Stimulated activated CD4-positive, alpha-beta T cell treated with anti-CD3 and anti-CD28 coated beads, Interleukin-1b, Interleukin-23, amount 100 ng/mL, for 1 hour (primary cell): ENCODE measurements at places on chromosomes 7 and 10.

DNA sequence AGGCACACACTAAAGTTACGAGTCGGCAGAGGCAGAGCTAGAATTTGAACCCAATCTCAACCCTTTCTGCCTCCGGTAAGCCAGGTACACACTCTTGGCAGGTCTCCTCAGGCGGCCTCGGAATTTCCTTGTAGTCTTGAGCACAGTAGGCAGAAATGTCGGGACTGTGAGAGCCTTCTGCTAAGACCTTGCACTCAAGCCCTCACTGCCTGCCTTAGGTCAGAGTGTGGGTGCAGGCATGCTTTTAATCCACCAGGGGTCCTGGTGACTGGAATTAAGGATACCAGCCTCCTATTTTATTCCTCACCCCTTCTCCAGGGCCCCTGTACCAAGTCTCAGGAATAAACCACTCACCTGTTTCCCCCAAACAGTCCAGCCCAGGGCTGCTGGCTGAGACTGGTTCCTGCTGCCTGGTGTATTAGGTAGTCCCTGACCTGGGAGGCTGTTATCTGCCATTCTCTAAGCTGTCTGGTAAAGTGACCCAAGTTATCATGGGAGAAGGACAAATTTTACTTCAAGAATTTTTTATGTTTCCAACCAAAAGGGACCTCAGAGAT lies 855 bp downstream of the ATP6V1F start:
- DNase-seq = peak; percentile 16

GRCh38 chr10:8298896-8299570 lies 244.5 kb downstream of the GATA3 start:
- no peak for DNase-seq

GRCh38 chr10:79241990-79242619 lies 105.2 kb upstream of the PPIF start:
- no peak for DNase-seq

GRCh38 chr10:75660823-75661222 lies 229.4 kb downstream of the LRMDA start:
- DNase-seq = no peak

GRCh38 chr7:73827567-73828106 lies 3.2 kb upstream of the CLDN4 start:
- no peak for DNase-seq

GRCh38 chr10:130362308-130362761 lies 226.1 kb downstream of the GLRX3 start:
- DNase-seq = no peak

GRCh38 chr10:46228563-46229071 lies 58.2 kb upstream of the ANTXRL start:
- DNase-seq = peak; percentile 18

GRCh38 chr10:11930312-11930978 lies 107.3 kb downstream of the PROSER2 start:
- no peak for DNase-seq

- DNase-seq = no peak
Measured at GRCh38 chr7:12504149-12504548, 66.4 kb upstream of the SCIN start.

- no peak for DNase-seq
Measured at GRCh38 chr7:70776627-70777101, 355.3 kb upstream of the GALNT17 start.

DNA sequence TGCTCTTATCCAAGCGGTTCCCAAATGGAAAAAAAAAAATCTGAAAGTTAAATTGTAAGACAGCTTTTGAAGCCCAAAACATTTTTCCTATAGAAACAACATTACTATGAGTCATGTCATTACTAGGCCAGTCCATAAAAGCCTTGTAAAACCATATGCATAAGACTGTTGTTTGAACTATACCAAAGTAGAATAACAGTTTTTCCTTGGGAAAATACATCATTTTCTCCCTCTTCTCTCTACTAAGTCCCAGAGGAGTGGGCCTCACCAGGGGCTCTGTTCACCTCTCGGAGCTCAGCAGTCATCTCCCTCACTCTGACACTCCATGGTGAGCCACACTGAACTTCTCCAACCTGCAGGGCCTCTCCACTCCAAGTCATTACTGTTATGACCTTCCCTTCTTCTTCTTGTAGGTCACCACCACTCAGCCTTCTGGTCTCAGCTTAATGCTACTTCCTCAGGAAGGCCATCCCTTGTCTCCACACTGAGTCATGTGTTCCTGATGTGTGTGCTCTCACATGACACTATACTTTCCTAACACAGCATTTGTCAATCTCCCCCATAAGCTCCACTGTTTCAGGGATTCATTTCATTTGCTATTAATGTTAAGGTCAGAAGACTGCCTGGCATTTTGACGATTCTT lies 32.5 kb downstream of the ZNF438 start:
- no peak for DNase-seq

GRCh38 chr7:12764458-12764891 lies 77.0 kb downstream of the ARL4A start:
- DNase-seq = no peak

DNA sequence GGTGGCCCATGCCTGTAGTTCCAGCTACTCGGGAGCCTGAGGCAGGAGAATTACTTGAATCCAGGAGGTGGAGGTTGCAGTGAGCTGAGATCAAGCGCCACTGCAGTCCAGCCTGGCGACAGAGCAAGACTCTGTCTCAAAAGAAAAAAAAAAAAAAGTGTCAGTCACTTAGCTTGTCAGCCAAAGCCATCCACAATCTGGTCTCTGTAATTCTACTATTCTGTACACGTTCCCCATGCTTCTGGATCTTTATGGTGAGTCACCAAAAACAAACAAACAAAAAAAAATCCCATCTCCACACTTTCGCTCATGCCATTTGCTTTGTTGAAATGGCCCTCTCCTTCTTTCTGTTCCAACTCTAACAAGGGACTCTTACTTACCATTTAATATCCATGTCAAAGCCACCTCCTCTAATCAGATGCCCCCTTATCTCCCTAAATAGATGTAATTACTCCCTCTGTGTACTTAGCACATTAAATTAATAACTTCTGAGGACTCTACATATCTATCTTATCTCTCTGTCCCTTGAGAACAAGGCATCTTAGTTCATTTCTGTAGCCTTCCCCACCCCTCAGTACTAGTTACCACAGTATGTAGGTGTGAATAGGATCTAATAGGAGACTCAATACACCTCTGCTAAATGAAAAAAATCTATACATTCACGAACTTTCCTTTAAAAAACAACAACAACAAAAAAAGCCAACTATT lies 128.4 kb downstream of the ELMO1 start:
- DNase-seq = no peak

GRCh38 chr10:115020449-115020848 lies 72.7 kb upstream of the ATRNL1 start:
- no peak for DNase-seq

DNA sequence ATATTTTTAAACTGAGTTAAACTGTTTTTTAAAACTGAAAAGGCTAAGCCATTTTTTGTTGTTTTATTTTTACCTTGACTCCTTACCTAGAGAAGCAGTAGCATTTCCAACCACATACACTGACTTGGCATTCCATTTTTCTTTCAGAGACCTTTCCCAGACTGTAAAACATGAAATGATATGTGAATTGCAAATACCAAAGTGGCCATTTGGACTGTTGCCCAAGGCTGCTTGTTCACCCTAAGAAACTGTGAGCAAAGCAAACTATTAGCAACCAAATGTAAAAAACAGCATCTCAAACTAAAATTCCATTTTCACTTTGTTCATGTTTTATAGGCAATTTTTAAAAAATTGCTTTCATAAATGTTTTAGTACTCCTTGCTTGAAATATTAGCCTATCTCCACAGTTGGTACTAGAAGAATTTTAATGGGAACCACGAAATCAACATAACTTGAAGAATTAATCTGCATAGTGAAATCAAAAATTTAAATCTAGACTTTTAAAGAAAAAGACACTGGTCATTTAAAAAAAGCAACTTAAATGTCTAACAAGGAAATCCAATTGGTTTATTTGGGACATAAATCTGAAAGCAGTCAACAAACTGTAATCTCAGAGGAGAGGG lies 10.8 kb downstream of the UROS start:
- DNase-seq = no peak

DNA sequence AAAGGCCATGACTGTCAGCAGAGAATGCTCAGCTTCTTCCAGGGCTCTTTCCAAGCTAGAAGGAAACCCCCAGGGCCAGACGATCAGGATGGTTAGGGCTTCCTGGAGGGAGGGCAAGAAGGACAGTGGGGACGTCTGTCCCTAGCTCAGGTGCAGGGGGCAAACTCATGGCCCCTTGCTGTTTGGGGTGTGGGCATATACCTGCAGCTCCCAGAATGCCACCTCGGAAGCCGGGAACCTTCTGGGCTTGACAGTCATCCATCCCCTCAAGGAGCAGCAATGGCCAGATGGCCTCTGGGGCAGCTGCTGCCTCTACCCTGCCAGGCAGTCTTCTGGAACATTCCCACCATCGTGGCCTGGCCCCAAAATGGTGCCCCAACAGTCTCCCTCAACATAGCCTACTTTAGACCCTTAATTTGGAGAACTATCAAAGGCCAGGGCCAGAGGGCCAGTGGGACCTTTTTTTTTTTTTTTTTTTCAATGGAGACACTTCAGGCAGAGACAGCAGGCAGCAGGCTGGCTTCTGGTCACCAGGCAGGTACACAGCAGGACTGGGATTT lies 40.2 kb upstream of the ZMIZ1 start:
- no peak for DNase-seq

DNA sequence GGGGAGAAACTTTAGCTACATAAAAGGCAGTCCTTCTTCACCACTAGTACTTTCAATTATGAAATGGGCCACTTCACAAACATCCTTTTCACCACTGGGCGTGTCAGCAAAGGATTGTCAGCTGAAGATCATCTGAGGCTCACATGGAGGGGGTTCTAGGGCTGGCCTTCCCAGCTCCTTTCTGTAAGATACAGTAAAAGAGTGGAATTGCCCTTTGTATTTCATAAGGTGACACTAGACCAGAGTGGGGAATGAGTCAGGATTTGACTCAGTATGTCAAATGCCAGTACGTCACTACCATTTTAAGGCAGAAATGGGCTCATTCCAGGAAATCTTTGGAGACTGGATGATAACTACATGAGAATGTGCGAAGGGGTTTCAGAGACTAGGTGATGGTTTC lies 21.2 kb upstream of the BLOC1S2 start:
- no peak for DNase-seq

DNA sequence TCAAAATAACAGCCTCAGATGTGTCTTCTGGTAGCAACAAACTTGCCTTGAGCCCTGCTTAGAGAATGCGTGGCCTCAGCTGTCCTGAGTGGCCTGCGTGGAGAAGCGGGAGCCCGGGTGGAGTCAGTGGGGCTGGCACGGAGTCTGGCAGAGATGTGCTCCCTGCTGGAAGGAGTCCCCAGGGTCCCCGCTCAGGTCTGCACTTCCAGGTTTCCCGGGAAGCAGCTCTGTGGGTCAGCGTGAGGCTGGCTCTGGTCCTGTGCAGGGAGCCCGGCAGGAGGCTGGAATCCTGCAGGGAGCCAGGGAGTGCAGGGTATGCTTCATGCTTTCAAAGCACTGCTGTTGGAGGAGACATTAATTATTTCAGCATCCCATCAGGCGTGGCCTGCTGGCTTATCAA lies 10.1 kb downstream of the CPSF4 start:
- no peak for DNase-seq

GRCh38 chr10:14179251-14179650 lies 151.5 kb downstream of the FRMD4A start:
- DNase-seq = no peak

- DNase-seq = no peak
Measured at GRCh38 chr10:100887761-100888296, 24.9 kb upstream of the SLF2 start.

GRCh38 chr10:97336446-97336845 lies 1.9 kb upstream of the FRAT2 start:
- no peak for DNase-seq
